HFFc6 (cell line): ENCODE measurements at places on chromosomes 4 and X. TPM values are rescaled to one million over a fixed set of nuclear protein-coding genes. Genes with fewer than 3 reads are reported as not detected.

- H3K36me3 ChIP-seq, result peaks cover 4% of the 10 kb centered on the region; the same call in 1 of the 2 replicates
- no peak overlapping the region for H3K4me3 ChIP-seq
- no peaks in the 10 kb centered on the region for H3K4me1 ChIP-seq
- no peak for DNase-seq
- no peaks in the 10 kb centered on the region for H3K27me3 ChIP-seq
These were observed 276.1 kb downstream of the PPARGC1A start for GRCh38 chr4:23613782-23614181.

GRCh38 chrX:30880058-30880457 lies 9.0 kb downstream of the TAB3 start:
- DNase-seq, result no peak
- H3K27ac ChIP-seq, result no peak overlapping the region
- no peaks in the 10 kb centered on the region for H3K27me3 ChIP-seq
- peaks cover 26% of the 10 kb centered on the region for H3K4me1 ChIP-seq
- no peak overlapping the region for H3K4me3 ChIP-seq

- H3K4me3 ChIP-seq, result no peak overlapping the region
- H3K36me3 ChIP-seq, result no peaks in the 10 kb centered on the region
- H3K4me1 ChIP-seq, result peaks cover 5% of the 10 kb centered on the region; the same call in 1 of the 2 replicates
These were observed 4.5 kb upstream of the CXCR3 start for GRCh38 chrX:71622576-71623450.

- H3K4me1 ChIP-seq, result peaks cover 8% of the 10 kb centered on the region; the same call in 1 of the 2 replicates
- no peaks in the 10 kb centered on the region for H3K36me3 ChIP-seq
- H3K4me3 ChIP-seq, result no peak overlapping the region
- peak; percentile 83 for DNase-seq
- H3K27me3 ChIP-seq, result peaks cover 1% of the 10 kb centered on the region; the same call in 1 of the 2 replicates
- H3K27ac ChIP-seq, result no peak overlapping the region
These were observed 51.0 kb downstream of the GUCY1B1 start for GRCh38 chr4:155809835-155810234.

DNA sequence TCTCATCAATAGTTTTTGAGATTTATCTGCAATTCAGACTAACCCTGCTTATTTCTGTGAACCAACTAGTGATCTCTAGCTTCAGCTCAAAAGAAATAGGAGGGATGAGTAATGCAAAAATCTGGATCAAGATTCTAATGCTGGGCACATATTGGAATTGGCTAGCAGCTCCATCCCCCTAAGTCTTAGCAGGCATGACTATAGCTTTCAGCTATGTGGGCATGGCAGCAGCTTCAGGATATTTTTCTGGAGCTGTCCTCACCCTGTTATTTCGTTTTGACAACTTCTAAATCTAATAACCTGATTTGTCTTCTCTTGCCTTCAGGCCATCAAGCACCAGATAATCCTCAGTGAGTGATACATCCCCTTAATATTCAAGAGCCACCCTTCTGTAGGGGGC lies 50.8 kb upstream of the GNPDA2 start:
- H3K4me1 ChIP-seq, result no peaks in the 10 kb centered on the region
- no peaks in the 10 kb centered on the region; the same call in 1 of the 2 replicates for H3K36me3 ChIP-seq
- no peak overlapping the region for H3K27ac ChIP-seq
- no peak for DNase-seq

GRCh38 chr4:137968956-137969678 lies 273.0 kb downstream of the SLC7A11 start:
- no peak for DNase-seq
- H3K4me1 ChIP-seq, result peaks cover 23% of the 10 kb centered on the region
- H3K36me3 ChIP-seq, result peaks cover 17% of the 10 kb centered on the region
- H3K27ac ChIP-seq, result peak overlapping the region; percentile 24; the same call in 1 of the 2 replicates

FAM114A1 gene
- total RNA-seq, result 165 to 190 TPM (median 176 TPM) in 3 replicates

HSFX3 gene
- total RNA-seq, result not detected in 3 replicates

CFAP47 gene
- total RNA-seq, result not detected in 3 replicates

PABPC5 gene
- not detected in 3 replicates for total RNA-seq
